Cerebellar cortex (tissue), 1 donor: ENCODE measurements at places on chromosomes 2 and 18.

GRCh38 chr2:233422050-233422639 lies 67.9 kb downstream of the DGKD start:
- DNase-seq, result no peak

DNA sequence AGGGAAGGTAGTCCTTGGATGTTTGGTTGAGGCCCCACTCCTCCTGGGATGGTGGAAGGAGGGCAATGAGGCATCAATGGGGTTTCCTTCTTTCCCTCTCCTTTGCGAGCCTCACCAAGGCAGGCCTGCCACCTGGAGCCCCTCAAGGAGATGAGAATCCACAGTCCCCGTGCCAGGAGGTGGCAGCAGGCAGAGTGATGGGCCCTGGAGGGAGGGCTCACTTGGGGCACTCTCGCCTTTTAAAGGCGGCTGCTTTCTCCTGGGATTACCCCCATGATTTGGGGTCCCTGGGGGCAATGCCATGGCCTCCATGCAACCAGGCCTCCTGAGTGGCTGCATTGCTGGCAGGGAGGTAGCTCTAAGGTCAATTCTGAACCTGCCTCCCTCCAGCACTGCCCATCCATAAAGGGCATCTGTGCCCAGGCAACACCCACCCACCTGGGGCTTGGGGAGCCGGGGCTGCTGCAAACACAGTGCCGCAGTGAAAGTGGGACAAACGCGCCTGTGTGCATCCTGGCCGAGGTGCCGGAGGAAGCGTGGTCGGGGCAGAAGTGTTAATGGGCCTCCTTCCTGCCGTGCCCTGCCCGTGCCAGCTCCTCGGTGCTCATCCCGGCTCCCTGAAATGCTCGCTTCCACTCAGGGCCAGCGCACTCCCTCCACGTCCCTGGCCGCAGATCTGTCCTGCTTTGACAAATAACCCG lies 55.9 kb downstream of the ZFP36L2 start:
- DNase-seq, result no peak

DNA sequence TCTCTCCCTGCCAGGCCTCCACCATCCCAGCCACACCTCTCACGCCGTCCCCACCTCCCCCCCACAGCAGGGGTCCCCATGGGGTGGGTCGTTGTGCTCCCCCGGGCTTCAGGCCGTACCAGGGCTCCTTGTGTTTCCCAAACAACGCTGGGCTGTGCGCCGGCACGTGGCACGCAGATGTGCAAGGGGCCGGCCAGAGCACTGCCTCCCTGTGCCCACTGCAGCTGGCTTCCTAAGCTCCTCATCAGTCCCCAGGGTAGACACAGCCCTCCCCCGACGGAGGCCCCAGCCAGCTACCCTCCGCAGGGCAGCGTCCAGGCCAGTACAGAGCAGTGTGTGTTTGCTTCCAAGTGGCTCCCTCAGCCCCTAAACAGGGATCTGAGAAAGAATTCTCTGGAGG lies 34.0 kb downstream of the BIN1 start:
- no peak for DNase-seq

DNA sequence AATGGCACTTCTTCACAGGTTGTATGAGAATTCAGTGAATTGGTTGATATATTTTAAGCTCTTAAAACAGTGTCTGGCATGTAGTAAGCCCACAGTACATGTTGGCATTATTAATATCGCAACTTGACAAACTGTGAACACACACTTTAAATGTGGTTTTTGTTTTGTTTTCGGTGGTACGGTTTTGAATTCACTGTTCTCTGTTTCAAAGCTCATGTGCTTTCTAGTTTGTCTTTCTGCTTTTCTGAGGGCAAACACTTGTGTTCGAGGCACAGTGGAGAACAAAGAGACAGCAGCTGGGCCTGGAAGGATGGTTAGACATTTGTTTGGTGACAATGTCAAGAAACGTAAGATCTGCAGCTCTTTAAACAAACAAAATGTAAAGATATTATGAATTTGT lies 276.5 kb upstream of the MC4R start:
- DNase-seq, result no peak

DNA sequence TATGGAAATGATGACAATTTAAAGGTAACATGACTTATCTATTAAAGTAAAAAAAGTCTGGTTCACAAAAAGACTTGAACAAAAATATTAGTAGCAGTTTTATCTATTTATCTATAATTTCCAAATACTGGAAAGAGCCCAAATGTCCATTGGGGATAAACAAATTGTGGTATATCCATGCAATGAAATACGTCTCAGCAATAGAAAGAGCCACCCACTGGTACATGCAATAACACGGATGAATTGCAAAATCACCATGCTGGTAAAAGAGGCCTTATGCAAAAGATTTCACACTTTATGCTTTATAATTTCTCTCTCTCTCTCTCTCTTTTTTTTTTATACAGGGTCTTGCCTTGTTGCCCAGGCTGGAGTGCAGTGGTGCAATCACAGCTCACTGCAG lies 91.4 kb upstream of the ASAP2 start:
- no peak for DNase-seq

GRCh38 chr2:37168217-37168981 lies 11.6 kb upstream of the EIF2AK2 start:
- peak; percentile 33 for DNase-seq

GRCh38 chr2:136384531-136385303 lies 266.8 kb upstream of the CXCR4 start:
- peak; percentile 37 for DNase-seq

DNA sequence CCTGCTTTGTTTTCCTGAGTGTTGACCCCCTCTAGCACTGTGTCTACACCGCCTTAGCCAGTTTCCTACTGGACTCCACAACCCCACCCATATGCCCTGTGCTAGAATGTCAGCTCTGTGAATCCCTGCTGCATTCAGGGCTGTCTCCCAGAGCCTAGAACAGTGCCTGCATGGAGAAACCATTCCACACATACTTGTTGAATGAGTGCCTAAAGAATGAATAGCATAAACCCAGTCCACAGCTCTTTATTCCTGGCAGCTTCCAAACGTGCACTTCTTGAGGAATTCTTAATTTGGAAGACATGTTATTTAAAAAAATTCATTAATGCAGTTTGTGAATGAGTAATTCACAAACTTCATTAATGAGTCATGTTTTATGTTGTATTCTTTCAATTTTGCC lies 6.5 kb upstream of the NAPG start:
- DNase-seq, result no peak

DNA sequence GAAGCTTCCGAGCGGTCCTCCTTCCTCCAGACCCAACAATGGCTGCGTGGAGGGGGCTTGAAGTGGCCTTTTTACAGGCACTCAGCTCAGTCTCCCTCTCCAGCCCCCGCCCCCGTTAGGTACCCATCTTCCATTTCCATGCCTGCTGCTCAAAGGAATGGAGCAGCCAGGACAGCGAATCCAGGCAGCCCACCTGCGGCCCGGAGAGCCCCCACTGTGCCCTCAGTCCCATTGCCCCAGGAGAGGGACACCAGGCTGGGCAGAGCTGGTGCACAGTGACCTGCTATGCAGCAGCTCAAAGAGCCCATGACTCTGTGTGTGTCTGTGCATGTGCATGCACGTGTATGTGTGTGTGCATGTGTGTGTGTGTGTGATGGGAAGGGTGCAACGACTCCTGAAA lies 10.6 kb upstream of the POMC start:
- no peak for DNase-seq

DNA sequence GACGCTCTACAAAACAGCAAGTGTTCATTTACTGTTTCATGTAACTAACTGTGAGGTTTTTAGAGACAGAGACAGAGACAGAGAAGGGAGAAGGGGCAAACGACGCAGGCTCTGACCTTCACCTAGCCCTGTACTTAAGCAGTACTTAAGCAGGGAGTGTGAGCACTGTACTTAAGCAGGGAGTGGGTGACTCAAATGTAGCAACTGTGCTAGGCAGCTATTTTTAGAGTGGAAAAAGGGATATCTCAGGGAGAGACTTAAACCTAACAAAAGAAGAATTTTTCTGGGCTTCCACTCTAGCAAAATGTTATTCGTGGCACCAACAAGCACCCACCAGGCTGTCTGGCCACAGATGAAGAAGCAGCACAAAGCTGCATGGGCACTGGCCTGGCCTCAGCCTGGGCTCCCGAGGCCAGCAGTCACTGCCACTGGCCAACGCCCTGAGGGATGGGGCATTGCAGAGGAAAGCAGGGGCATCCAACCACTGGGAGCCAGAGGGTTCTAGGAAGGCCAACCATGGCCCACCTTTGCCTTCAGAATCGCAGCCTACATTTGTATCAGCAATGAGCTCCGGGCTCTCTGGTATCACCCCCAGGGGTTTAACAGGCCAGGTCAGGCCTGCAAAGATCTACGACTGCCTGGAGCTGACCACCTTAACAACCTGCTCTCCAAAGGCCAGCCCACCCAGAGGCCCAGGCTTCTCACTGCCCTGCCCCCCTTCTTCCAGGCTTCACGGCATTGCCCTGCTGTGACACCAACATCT lies 154.3 kb downstream of the TTC32 start:
- DNase-seq, result no peak

- DNase-seq, result no peak
Observed at GRCh38 chr2:28620291-28620793, 124.5 kb downstream of the PLB1 start.

- no peak for DNase-seq
Observed at GRCh38 chr2:157819761-157820160, 56.4 kb downstream of the ACVR1 start.

DNA sequence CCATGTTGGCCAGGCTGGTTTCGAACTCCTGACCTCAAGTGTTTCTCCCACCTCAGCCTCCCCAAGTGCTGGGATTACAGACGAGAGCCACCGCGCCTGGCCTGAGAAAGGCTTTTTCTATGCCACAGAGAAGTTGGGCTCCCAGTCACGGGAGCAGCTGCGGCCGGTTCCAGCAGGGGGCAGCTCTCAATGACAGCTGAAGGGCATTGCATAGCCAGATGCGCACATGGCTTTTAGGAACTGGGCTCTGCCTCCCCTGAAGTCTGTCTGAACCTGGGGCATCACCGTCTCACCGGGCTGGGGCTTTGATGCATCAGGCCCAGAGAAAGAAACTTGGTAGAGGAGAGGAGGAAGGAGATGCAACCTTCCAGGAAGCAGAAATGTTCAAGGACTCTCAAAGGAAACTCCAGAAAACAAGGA lies 84.2 kb upstream of the LAPTM4A start:
- peak; percentile 27 for DNase-seq

- DNase-seq, result no peak
Observed at GRCh38 chr2:124382067-124382618, 357.1 kb downstream of the CNTNAP5 start.

- no peak for DNase-seq
Observed at GRCh38 chr2:3769766-3770165, 66.4 kb downstream of the DCDC2C start.

- no peak for DNase-seq
Observed at GRCh38 chr18:21650311-21650710, 38.2 kb downstream of the SNRPD1 start.

GRCh38 chr2:223532712-223533111 lies 69.4 kb downstream of the SCG2 start:
- DNase-seq, result no peak

DNA sequence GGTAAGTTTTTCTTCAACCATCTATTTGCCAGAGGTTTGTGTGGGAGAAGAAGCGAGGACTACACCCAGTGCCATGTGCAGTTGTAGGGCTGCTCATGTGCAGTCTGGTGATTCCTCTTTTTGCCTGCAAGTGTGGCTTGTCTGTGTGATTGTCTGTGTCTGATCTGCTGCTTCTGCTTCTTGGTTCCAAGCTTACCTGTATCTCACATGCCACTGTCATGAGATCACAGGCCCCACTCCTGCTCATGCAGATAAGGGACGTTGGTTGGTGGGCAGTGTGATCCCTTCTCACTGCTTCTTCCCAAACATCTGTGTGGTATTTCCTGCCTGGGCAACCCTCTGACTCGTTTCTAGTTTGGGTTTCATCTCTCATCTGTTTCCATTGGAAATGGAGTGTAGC lies 27.1 kb downstream of the RRM2 start:
- no peak for DNase-seq
